Astrocyte of the spinal cord (primary cell): ENCODE measurements at places on chromosomes 6 and 20.

GRCh38 chr6:130615816-130616215, 211.4 kb upstream of the SMLR1 start:
- no peak for DNase-seq

DNA sequence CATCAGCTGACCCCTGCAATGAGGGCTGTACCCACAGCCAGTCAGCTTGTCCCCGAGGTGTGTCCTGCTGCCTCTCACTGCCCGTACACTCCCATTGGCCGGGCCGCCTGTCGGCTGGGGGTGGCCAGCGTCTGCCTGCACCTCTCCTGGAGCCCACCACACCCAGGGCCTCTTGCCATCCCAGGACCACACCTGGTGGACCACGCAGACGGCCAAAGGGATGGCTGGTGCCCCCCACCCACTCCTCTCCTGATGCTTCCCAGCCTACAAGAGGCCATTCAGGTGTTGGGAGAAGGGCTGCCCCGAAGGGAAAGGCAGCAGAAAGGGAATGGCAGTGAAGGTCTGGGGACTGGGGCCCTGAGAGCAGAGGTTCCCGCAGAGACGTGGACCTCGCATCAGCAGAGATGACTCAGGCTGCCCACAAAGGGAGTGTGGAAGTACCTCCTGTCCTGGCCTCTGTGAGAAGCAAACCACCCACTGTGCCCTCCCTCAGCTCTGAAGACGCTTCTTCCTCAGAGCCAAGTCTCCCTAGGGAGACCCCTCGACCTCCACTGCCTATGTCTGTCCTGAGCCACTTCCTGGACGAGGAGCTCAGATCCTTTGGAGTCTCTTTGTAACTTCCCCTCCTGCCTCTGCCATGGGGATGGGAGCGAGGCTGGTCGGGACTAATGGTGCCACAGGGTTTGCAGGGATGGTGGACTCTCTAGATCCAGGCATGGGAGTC, 60.9 kb downstream of the PYGB start:
- peak; percentile 88 for DNase-seq

DNA sequence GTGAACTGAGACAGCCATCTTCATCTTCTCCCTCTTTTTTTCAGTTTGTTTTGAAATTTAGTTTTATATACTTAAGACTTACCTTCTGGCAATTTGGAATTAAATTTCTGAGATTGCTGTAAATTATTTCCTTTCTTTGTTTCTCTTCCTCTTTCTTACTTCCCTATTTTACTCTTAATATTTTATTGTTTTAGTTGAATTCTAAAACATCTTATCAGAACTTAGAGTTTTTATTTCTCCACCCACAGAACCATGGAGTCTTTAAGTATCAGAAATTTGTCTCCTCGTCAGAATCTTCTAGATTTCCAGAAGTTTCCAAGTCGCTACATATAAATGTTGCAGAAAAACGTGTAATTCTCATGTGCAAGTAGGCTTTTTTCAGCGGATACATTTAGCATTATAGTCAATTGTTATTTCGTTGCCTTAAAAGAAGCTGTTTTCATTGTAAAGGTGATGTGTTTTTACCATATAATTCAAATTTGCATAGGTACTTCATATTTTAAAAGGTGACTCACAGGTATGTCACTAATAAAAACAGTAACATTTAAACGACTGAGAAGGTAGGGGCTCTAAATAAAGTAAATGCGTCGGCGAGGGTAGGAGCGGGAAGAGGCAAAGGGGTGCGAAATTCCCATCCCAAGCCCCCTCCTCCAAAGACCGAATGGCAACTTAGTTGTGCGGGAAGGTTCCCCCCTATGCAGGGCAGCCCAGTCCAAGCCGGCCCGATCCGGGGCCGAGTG, 866 bp upstream of the MYO6 start:
- no peak for DNase-seq

GRCh38 chr6:79863566-79863965, 83.8 kb downstream of the ELOVL4 start:
- no peak for DNase-seq

DNA sequence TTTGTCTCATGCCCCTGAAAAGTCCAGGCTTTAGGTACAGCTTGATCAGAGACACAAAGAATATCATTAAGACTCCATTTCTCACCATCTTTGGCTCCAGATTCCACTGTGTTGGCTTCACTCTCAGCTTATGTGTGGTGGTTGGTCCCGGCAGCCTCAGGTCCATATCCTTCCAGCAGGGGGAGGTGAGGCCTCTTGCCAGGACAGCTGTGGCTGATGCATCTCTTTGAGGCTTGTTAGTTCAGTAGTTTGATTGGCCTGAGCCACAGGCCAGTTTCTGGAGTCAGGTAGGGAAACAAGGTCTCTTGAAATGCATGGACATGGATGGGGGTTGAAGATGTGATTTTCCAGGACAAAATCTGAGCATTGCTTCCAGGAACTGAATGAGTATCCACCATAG, 62.4 kb downstream of the JAG1 start:
- peak; percentile 61 for DNase-seq
